ENCODE measurements at places on chromosomes 7 and 10.

- DNase-seq: no peak
These were observed 16.9 kb downstream of the CUZD1 start for GRCh38 chr10:122828716-122829255.

- no peak for DNase-seq
These were observed 1127.3 kb upstream of the AUTS2 start for GRCh38 chr7:68470836-68471435.

GRCh38 chr7:1693991-1694524 is 24.0 kb downstream of the ELFN1 start:
- peak; percentile 59 for DNase-seq

DNA sequence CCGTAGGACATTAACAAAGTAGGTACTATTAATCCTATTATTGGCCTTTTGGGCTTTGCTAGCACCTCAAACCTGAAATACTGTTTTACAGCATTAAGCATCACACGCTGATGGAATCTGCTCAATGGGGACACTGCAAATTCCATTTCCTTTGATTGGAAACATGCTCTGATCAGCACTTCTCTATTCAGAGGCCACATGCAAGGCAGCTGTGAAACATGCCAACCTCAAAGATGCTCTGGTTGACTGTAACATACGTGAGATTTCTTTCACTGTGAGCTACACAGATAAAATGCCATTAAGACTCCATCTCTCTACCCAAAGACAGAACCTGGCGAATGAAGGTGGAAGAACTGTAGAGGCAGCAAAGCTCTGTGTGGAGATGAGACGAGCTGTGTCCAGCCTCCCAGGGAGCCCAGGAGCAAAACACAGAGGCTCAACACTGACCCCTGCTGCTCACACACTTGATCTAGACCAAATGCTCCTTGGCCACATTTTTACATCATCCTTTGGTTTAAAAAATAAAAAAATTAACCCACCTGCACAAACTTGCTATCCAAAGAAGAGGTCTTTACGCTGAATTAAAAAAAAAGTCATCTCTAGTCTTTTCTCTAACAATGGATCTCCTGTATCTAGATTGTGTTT is 8.0 kb downstream of the RSU1 start:
- DNase-seq: no peak

- DNase-seq: no peak
These were observed 32.5 kb upstream of the KNDC1 start for GRCh38 chr10:133127291-133128125.

DNA sequence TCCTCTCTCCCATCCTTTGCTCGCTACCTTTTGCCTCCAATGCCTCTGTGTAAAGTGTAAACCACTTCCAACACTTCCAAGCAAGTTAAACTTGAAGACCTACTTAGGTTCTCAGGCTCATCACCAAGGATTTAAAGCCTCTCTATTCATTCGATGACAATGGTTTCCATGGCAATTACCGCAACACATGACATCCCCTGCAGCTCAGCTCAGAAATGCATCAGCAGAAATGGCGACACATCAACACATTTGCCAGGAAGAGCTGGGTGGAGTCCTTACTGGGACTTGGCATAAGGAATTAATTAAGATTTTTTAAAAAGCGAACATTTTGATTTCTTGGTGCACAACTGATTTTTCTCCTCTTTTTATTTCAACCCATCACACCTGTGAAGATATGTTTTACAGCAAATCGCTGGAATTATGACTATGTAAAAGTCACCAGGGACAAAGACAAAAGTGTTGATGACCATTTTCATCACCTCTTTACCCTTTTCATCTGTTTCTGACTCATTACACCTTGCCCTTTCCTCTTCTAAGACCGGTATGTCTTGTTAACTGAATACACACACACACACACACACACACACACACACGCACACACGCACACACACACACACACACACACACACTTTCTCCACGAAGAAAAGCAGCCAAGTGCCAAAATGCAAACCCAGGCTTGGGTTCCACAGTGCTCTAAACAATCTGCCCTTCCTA is 453.4 kb upstream of the CELF2 start:
- DNase-seq: no peak

- no peak for DNase-seq
These were observed 63.3 kb downstream of the ZNF107 start for GRCh38 chr7:64729089-64729848.

GRCh38 chr7:100975371-100975821 is 6.0 kb downstream of the MUC12 start:
- DNase-seq: no peak

DNA sequence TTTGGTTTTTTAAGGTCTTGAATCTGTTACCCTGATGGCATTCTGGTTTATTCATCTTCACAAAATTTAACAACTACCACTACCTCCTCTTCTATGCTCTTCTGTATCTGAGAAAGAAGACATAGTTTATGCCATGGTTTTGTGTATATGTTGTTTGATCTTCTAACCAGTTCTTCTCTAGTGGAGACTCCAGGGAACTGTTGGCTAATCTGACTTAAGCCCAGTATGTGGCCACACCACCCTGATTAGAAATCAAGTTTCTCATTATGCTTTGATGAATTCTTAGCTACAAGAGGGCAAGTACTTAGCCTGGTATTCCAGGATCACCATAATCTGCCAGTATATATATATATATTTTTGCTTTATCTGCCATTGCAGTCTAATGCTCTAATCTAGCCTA is 99.5 kb upstream of the MXI1 start:
- no peak for DNase-seq

DNA sequence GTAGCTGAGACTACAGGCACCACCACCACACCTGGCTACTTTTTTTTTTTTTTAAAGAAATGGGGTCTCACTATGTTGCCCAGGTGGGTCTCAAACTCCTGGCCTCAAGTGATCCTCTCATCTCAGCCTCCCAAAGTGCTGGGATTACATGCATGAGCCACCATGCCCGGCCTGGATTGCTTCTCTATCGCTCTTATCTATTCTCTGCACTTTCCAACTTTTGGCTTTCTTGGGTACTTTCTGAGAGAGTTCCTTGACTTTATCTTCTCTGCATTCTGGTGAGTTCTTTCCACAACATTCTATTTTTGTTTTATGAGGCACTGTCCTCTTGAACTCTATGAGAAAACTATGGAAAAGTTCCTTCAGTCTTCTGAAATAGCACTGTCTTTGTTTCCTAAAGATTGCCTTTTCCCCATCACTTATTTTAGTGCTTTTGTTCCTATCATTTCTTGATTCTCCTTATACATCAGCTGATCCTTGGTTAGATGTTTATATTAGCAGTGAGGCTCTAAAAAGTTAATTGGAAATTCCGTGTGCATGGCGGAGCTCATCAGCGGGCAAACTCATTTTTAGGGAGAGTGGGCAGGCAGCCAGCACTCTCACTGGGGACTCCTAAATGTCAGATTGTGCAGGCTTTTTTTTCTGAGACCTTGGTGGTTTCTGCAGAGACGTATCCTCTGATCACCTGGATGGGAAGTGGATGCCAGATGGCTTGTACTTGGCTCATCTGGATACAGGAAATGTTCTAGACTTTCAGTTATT is 43.9 kb downstream of the HIP1 start:
- DNase-seq: no peak

DNA sequence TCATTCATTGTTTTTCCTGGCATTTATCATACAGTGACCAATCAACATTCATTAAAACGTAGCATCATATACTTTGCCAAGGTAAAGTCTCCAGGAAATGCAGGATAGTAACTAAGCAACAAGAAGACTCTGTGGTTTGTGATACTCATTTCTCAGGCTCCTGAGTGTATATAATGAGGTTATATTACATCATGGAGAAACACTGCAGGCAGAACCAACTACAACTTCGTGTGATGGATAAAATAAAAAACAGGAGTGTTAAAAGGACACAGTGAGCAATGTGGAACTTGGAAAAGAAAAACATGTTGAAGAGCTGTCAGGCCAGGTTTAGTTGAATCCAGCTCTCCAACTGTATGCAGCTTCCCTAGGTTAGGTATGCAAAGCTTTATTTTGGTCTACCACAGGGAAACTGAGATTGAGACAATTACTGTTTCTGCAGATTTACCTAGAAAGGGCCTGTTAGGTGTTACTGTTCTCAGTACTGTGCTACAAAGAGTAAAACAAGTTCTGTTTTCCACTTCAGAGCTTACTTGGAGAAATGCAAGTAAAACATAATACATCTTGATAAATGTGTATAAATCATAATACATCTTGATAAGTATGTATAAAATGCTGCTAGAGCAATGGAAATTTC is 7.8 kb upstream of the CCNY start:
- DNase-seq: no peak

- no peak for DNase-seq
These were observed 7.9 kb upstream of the CRTAC1 start for GRCh38 chr10:98038288-98038687.

GRCh38 chr10:100528123-100528886 is 1.4 kb downstream of the NDUFB8 start:
- DNase-seq: no peak

- no peak for DNase-seq
These were observed 134.1 kb downstream of the SPAG6 start for GRCh38 chr10:22479419-22479818.

GRCh38 chr10:69731184-69731583 is 70.5 kb upstream of the COL13A1 start:
- no peak for DNase-seq

DNA sequence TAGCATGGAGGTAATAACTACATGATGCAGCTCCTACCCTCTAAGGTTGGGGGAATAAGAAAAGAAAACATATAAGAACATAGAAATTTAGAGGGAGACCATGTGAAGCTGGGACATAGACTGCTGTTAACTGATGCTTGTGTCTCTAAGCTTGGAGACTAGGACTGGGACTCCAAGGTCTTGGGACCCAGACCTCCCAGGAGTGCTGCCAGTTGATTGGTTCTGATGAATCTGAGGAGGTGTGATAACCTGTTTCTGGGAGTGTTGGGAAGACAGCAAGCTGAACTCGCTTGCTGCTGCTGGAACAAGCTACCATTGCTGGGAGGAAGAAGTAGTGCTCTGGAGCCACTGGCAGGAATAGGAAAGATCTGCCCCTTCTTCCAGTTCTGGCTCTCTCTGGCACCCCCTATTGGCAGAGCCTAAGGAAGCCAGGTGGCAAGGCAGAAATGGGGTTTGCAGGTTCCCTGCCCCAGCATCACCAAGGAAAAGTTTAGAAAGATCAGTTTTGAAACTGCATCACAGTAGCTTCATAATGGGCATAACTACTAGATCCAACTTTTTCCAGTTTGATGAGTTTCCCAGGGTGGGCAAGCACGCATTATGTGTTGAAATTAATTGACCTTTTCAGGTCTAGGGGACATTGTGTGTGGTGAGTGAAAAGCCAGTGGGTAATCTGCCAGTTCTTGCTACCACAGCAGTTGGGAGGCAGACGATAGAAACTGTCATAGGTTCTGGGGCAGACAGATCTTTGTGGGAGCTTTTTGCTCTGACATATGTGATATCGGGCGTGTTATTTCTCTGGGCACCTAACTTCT is 140.7 kb downstream of the SND1 start:
- DNase-seq: no peak

DNA sequence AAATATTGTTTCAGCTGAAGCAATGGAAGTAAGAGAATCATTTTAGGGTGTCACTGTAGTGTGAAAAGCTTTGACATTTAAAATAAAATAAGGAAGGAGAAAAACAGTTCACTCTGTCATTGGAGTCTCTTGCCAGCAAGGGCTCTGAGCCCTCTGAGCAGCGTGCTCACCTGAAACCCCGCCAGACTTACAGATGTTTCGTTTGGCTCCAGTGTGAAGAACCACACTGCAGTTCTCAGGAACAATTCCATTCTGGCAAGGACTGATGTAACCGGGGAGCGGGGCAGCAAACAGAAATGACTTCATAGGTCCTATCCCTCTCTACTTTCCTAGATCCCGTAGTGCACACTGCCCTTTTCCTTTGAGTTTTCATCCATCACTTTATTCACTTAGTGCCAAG is 164.3 kb downstream of the CELF2 start:
- no peak for DNase-seq

DNA sequence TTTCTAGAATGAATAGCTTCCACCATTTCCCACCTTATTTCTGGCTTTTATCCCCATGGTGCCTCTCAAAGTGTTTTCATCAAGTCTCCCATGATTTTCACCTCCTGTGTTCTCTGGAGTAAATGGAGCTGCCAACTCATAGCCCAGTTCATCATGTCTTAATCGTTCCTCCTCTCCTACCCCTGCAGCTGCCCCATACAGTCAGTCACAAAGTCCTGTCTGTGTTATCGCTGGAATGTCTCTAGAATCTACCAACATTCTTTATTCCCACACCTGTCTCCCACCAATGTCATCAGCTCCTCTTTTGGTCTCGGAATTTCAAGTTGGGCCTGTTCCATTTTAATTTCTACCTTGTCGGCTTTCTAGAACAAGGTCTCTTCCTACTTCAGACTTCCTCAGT is 178.9 kb downstream of the MLLT10 start:
- DNase-seq: no peak

- DNase-seq: no peak
These were observed 141.6 kb downstream of the THSD7A start for GRCh38 chr7:11690395-11690794.
